Fibroblast of mammary gland (primary cell): ENCODE measurements at places on chromosomes 3 and 15.

DNA sequence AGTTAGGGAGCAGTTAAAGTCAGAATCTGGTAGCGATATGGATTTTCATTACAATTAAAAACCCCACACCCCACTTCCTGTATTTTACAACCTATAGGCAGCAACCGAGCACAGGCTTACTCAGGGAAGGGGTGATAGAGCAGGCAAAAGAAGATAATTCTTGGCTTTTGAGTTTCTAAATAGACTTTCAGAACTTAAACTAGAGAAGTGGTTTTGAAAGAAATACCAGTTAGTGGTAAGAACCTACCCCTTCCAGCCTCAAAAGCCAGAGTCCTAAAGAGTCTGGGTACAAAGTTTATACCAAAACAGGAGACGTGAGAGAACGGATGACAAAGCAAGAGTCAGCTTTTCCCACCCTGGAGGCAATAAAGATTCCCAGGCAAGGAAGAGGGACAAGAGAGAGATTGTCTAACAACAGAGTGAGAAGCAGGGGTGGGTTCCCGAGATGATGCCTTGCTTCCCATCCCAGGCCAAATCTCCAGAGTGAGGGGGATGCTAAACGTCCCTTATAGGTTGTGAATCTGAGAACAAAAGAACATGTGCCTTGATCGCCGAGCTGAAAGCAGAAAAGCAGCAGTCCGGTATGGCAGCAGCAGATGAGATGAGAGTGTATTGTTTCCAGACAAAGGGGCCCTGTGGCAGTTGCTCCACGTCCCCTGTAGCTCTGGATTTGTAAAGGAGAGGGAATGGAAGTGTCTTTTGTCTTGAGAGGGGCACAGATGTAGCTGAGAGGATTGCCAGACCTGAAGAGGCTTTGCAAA is 36.8 kb downstream of the KLHL6 start:
- DNase-seq: no peak

DNA sequence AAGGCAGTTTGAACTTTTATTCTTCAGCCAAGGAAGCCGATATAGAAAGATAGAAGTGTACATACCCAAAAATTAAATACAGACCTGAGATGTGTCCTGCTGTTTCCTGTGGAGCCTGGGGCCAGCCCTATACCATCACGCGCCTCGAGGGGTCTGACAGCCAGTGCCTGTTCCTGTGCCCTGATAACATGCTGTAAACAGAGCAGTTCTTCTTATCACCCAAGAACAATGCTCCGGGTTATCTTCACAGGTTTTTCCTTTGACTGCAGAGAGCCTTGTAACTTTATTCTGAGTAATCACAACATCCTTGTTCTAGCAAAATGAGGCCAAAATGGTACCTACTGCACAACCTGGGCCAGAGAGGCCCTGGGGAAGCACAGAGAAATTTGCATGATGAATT is 289.7 kb upstream of the CHRM5 start:
- no peak for DNase-seq

DNA sequence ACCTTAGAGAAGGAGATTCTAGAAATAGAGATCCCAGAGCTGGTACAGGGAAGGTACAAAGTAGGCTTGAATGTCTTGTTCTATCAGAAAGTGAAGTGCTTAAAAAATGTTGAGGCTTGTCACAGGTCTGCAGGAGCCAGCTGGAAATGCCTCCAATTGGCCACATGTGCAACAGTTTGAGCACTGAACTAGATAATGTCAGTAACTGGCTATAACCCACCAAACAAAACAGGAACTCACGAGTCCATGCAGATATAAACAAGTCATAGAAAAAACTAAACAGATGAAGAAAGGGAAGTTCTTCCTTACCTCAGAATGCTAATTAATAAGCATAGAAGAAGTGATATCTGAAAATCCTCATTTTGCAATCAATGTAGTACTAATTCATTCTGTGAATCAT is 11.9 kb upstream of the TF start:
- no peak for DNase-seq

- DNase-seq: peak; percentile 52
Measured at GRCh38 chr3:153144779-153145178, 17.2 kb upstream of the RAP2B start.

- peak; percentile 89 for DNase-seq
Measured at GRCh38 chr3:136994772-136995516, 37.2 kb downstream of the IL20RB start.

DNA sequence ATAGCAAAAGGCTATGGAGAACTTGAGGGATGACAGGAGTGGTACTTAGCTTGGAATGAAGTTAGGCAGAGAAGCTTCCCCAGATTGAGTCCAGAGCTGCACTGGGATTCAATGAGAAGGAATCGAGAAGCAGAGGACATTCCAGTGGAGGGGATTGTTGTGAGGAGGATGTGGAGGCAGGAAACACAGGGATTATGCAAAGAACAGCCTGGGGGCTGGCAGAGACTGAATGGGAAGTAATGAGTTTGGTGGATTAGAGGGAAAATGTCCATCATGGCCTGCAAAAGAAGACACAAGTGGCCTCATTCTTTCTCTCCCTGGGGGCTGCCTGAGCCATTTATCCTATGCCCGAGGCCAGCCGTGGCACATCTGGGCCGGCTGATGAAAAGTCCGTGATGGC is 20.5 kb upstream of the SCN10A start:
- DNase-seq: no peak

- no peak for DNase-seq
Measured at GRCh38 chr3:13235079-13235478, 161.8 kb upstream of the IQSEC1 start.

DNA sequence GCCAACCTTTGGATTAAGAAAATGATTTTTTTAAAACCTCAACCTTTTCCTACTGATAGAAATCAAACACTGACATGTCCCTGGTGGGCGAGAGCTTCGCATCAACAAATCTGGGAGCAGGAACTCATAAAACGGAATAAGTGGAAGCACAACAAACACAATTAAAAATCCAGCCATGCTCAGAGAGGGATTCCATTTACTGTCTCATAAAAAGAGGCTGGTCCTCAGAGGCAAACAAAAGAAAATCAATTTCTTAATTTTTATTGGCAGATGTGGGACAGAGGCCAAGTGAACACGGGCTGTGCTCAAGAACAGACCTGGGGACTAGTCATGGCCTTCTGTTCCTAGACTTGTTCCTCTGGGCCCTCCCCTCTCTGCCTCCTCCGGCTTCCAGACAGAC is 214.5 kb downstream of the NTRK3 start:
- DNase-seq: no peak
